ENCODE measurements at places on chromosomes 13 and 19.

DNA sequence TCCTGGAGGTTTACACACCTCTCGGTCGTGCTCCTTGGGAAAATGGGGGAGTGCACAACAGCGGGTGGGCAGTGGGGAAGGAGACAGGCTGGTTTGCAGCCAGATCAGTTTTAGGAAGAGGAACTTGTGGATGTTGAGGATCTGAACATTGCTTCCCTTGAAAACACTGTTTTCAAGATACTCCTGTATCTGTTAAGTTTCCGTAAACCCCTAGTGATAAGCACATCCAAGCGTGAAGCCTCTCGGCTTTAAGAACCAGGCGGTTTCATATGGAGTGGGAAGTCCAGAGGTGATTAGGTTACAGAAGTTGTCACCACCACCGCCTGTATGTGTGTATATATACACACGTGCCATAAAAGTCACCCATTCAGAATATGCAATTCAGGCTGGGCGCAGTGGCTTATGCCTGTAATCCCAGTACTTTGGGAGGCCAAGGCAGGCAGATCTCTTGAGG, 47.4 kb downstream of the SIPA1L3 start:
- no peak for DNase-seq

GRCh38 chr19:44653977-44654774, 10.5 kb downstream of the PVR start:
- DNase-seq: peak; percentile 23

DNA sequence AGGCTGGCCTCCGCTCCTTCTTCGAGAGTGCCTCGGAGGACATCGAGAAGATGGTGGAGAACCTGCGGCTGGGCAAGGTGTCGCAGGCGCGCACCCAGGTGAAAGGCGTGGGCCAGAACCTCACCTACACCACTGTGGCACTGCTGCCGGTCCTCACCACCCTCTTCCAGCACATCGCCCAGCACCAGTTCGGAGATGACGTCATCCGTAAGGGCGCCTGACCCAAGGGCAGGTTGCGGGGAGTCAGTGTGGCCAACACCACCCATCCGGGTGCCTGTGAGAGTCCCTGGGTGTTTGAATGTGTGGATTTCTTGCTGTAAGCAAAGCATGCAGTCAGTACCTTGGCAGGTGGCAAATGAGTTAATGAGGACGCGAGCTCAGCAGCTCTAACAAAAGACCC, 78.8 kb downstream of the RYR1 start:
- no peak for DNase-seq

DNA sequence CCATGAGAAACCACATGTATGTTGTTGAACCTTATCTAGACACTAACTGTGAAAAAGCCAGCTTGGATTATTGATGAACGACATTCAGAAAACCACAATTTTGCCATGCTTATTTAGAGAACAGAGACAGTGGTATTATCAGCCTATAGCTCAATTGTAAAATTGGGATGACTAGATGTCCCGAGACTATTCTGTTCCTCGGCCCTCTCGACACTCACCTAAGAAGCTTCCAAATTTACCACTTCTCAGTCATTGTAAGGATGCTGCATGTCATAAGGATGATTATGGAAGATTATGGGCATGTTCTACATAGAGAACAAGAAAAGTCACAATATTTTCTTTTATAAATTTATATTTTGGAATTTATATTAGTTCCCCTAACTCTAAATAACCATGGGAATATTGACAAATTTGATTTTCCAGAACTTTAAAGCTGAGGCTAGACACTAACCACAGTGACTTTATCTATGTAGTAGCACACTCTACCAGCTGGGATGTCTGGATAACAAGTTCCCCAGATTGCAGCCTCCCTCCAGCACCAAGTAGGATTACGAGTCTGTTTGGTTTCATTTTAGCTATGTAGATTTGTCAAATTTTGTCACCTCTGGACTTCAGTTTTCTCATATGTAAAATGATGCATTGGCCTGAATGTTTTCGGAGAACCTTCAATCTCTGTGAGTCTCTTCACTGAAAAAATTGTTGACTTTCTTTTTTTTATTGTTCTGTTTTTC, 513.6 kb downstream of the IRS2 start:
- DNase-seq: no peak

DNA sequence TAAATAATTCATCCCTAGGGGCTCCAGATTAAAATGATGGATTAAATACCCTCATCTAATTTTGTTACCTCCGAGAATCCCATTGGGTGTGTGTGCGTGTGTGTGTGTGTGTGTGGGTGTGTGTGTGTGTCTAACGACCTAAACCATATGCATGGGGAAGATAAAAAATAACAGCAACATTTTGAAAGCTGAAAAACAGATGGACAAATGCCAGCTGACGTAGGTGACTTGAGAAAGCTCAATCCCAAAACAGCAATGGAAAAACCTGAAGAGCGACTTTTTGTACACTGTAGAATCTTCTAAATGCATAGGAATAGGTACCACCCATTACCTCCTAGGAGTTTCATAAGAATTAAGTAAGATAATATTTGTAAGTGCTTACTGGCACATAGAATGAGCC, 8.7 kb upstream of the RPL21 start:
- DNase-seq: no peak

DNA sequence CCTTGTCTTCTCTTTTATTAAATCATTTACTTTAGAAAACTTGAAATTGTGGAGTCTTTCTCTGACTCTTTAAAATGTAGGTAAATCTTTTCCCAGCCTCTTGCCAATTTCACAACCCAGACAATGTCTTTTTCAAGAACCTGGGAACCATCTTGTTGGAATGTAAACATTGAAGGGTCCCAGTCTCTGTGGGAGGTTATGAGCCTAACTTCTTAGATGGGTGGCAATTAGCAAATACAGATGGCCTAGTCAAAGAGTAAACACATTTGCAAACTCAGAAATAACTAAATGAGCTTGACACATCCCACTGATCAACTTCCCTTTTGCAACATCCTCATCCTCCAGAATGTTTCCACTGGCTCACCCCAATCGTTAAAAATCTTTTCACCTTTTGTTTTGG, 721.0 kb downstream of the PCDH9 start:
- no peak for DNase-seq

DNA sequence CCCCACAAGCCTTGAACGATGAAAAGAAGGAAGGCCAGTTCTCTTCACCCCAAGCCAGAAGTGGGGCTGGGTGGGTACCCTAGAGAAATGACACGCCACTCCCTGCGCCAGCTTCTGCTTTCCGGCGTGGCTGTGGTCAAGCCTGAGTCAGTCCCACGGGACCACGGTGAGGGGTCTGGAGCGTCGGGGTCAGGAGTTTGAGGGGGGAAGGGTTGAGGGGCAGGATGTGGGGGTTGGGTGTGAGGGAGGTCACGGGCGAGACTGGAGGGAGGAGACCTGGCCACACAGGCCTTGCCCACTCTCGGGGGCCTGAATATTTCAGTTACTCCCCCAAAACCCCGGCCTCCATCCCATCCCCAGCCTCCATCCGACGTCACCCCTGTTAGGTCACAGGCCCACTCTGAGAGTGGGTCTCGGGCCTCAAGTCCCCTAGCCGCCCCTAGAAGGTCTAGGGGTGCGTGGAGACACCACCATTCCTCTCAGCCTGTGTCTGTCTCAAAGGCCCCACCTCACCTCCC, 500 bp upstream of the IFI30 start:
- DNase-seq: no peak

DNA sequence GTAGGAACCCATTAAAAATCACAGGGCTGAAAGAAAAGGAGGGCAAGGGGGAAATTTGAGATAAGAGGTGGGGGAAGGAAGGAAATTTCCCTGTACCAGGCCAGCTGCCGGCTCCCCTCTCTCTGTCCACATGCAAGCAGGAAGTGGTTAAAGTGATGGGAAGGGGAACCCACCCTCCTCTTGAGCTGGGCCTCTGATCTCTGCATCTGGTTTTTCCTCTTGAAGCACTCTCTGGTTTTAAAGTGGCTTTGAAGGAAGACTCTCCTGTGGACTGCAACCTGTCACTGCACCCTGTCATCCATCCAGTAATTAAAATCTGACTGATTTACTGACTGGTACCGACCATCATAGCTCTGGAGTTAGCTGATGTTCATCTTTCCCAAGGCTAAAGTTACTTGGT, 239.6 kb downstream of the TSHZ3 start:
- no peak for DNase-seq

DNA sequence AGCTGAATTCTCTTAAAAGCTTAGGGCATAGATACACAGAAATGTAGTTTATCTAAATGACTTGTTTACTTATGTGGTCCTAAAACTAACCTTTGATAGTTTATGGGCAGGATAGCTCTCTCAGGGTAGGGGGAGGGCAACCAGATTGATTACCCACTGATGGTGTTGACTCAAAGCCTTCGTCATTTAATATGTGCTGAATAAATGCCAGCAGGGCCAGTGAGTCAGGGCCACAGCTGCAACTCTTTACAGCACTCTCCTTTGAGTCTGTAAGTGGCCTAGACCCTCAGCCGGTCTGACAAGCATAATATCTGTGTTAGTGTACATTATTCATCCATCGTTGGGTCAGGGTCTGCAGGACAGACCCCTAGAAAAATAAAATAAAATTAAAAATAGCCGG, 128.5 kb downstream of the ZNF675 start:
- DNase-seq: no peak

GRCh38 chr13:44622261-44622660, 46.1 kb upstream of the TSC22D1 start:
- DNase-seq: no peak

- DNase-seq: no peak
These were observed 41.0 kb downstream of the CCDC70 start for GRCh38 chr13:51902776-51903175.

- DNase-seq: no peak
These were observed 38.1 kb upstream of the KCTD15 start for GRCh38 chr19:33758541-33759013.

DNA sequence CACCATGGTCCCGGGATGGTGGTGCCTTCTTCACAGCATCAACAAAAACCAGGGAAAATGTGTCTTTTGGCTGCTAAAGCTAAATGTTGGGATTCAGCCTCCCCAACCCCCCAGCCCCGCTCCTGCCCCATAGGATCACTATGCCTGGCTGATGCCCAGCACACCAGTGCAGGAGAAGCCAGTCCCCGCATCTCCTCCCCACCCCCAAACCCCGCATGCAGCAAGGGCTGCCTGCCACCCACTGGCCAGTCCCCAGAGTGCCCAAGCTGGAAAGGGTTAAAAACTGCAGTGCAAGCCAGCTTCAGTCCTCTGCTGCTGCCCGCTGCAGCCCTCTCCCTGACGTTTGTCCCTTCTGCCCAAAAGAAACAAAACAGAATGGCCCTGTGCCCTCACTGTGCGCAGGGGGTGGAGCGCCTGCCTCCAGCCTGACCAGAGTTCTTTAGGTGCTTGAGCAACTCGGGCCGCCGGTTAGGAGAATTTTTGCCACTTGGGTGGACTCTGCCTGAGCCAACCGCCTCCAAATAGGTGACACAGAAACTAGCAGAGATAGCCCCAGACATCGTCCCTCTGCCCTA, 3.7 kb downstream of the CALM3 start:
- DNase-seq: no peak

DNA sequence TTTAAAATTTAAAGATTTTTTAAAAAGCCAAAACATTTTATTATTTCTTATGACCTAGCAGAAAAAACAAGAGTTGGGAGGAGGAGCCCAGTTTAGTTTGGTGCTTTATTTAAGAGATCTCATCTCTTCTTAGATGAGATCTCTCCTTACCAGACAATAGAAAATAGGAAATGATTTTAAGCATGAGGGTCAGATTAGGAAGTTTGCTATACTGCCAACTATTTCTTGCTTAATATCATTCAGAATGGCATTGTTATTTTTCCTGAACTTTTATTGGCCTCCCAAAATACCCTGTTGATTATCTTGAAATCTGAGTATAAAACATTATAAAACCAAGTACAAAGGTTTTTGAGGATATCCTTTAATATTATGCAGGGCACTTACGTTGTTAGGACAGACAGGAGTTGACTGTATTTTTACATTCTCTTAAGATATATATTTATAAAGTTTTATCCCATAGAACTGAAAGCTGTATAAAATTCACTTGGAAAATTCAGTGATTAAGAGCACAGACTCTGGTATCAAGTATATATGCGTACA, 56.1 kb downstream of the DNAJC15 start:
- DNase-seq: no peak

- no peak for DNase-seq
These were observed 30.7 kb downstream of the CEACAM1 start for GRCh38 chr19:42497492-42498168.

DNA sequence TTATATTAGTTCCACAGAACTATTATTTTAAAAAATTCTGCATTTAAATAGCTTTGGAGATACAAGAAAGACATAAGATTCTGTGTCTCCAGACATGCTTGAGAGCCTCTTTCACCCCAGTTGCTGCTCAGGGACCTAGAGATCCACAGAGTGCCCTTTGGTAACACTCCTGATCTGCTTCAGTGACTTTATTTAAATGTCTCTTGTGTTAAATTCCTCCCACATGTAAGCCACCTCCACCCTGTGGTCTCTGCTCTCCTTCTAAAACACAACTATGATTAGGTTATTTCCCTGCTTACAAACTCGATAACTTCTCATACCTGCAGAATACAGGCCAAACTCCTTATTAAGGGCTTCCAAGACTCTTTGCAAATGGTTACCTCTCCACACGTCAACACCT, 141.0 kb downstream of the RFC3 start:
- no peak for DNase-seq

DNA sequence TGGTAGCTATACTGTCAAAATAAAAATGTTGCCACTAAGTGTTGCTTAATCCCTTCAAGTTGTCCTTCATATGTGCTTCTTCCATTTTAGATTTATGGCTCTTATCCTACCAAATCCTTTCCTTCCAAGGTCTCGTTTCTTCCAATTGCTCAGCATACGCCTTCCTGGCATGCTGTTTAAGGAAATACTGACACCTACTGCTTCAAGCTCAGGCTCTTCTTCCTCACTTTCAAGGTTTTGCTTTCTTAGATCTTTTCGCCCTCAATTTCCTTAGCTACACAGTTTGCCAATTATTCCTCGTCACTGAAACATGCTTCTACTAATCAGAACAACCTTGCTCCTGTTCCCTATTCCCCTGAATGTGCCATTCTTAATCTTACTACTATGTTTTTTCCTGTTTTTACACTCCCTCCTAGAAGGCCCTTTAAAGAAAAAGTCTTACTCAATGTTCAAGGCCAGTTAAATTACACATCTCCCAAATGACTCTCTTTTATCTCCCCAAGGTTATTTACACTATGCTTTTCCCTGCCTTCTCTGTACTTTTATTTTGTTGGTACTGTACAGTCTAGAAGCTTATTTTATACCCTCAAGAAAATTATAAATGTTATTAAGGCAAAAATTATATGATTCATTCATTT, 343.1 kb downstream of the MZT1 start:
- DNase-seq: no peak

DNA sequence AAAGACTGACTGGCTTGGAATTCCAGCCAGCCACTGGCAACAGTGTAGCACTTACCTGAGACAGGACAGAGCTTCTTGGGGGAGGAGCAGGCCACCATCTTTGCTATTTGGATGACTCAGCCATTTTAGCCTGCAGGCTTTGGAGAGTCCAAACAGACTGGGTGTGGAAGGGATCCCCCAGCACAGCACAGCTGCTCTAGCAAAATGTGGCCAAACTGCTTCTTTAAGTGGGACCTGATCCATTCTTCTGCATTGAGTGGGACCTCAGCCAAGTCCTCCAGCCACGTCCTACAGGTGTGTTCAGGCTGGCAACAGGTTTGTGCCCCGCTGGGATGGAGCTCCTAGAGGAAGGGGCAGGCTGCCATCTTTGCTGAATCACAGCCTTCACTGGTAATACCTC, 80.0 kb downstream of the NDFIP2 start:
- no peak for DNase-seq

- no peak for DNase-seq
These were observed 4.8 kb upstream of the FBXL3 start for GRCh38 chr13:77031656-77032243.

- no peak for DNase-seq
These were observed 7.3 kb upstream of the CCNE1 start for GRCh38 chr19:29804493-29804892.

GRCh38 chr19:42538841-42539709, 10.8 kb upstream of the CEACAM1 start:
- no peak for DNase-seq
